HCEC 1CT (cell line): ENCODE measurements at places on chromosomes 11 and 22.
A peak's percentile ranks its signal among the peaks of the same experiment; 100 is the strongest.

- peak; percentile 85 for DNase-seq
Observed at GRCh38 chr22:37229012-37229804, 14.9 kb downstream of the RAC2 start.

GRCh38 chr11:61697078-61697502 is 16.9 kb downstream of the DAGLA start:
- no peak for DNase-seq

- DNase-seq = no peak
Observed at GRCh38 chr11:829176-829846, 1.6 kb downstream of the CRACR2B start.

DNA sequence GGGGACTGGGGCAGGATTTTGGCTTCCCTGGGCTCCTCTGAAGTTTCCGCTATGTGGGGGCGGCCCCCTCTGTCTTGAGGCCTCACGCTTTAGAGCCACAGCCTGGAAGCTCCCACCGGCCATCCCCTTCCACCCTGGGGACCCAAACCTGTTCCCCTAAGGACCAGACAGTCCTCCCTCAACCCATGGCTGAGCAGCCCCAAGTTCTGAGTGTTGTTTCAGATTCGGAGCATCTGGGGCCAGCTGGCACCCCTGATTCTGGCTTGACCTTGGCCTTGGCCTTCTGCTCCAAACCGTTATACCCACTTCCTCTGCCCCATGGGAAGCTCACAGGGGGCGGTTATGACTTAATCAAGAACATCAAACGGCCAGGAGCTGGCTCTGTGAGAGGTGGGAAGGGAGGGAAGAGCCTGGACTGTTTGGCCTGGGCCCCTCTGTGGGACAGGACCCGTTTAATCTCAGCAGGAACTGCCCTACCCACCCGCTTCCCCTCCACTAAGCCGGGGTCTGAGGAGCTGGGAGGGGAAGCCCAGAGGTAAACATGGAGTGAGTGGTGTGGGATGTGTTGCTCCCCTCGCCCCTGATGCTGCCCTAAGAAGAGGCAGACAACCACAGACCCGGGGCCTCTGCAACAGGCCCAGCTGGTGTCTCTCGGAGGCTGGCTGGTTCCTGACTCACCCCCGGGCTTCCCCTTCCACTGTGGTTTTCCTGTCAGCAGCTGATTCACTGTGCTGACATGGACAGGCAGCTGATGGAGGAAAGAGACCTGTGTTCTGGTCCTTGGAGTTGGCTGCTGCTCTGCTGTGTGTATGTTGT is 3.4 kb downstream of the CD82 start:
- DNase-seq = peak; percentile 94

GRCh38 chr11:70281156-70281609 is 10.7 kb downstream of the PPFIA1 start:
- peak; percentile 18 for DNase-seq

DNA sequence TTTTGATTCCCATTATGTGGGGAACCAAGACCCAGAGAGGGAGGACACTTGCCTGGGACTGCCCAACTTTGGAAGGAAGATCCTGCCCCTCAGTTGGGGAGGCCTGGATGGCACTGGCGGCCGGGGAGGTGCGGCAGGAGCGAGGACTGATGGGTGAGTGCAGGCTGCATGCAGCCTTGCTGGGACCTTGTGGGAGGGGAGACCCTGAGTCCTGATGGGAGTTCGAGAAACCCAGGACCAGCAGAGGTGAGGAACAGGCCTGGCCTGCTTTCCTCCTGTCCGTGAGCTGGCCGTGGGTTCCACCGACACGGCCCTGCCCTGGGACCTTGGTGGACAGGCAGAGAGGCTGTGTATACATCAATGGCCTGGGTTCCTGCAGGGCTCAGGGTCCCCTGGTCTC is 19.3 kb upstream of the SMIM38 start:
- DNase-seq = no peak

DNA sequence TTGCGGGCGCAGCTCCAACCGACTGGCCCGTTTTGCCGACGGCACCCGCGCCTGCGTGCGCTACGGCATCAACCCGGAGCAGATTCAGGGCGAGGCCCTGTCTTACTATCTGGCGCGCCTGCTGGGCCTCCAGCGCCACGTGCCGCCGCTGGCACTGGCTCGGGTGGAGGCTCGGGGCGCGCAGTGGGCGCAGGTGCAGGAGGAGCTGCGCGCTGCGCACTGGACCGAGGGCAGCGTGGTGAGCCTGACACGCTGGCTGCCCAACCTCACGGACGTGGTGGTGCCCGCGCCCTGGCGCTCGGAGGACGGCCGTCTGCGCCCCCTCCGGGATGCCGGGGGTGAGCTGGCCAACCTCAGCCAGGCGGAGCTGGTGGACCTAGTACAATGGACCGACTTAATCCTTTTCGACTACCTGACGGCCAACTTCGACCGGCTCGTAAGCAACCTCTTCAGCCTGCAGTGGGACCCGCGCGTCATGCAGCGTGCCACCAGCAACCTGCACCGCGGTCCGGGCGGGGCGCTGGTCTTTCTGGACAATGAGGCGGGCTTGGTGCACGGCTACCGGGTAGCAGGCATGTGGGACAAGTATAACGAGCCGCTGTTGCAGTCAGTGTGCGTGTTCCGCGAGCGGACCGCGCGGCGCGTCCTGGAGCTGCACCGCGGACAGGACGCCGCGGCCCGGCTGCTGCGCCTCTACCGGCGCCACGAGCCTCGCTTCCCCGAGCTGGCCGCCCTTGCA is 1.0 kb downstream of the FJX1 start:
- DNase-seq = peak; percentile 41

GRCh38 chr11:71305041-71305440 is 52.7 kb upstream of the SHANK2 start:
- DNase-seq = no peak

DNA sequence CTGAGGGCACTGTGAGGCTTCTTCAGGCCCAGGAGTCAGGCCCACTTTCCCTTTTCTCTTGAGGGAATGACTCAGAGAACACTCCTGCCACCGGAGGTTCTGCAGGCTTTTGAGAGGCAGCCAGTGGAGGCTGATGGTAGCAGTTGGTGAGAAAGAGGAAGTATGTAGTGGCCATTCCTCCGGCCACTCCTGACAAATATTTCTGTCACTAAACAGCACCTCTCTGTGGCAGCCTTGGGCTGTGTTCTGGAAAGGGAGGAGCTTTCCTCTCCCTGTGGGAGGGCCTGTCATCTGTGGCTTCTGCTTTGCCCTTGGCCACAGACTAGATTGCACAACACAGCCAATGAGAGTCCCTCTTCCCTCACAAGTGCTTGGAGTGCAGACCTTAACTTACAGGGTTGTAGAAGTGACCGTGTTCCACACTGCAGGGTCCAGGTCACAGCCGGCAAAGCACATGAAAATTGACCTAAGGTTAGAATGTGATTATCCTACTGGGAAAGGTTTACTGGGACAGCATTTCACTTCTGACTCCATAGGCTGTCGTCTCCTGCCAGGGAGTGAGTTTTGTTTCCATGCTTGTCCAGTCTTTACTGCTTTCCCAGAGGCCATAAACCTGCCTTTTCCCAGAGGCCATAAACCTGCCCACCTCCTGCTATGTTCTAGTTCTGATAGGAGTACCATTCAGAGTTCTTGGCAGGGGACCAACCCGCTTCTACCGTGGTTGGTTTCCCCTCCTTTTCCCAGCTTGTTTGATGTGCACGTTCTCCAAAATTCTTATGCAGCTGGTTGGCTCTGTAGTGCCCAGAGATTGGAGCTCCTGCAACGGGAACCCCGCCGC is 33.3 kb downstream of the MARK2 start:
- peak; percentile 91 for DNase-seq

DNA sequence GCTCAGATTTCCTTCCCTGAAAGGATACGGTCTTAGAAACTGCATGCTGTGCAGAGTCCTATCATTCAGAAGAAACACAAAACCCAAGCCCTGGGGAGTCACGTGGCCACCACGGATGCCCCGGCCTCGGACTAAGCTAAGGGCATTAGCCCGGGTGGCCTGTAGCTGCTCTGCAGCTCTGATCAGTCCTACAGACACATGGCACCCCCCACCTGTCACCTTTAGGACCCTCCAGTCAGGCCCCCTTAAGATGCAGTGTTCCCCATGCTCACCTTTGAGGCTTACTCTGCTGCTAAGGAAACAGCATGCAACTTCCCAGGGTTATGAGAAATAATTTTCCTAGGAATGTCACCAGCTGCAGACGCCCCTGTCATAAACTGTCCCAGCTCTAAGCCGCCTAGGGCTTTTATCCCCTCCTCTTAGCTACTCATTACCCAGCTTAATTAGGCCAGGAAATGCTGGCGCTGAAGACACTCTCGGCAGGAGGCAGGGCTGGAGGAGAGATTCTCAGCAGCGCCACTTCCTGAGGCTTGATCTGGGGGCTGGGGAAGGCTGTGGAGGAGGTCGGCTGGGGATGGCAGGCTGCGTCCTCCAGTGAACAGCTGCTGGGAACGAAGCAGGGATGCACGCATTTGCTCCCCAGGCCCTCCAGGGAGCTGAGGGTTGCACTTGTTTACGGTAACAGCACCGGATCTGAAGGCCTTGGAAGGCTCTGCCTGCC is 47.2 kb upstream of the ADA2 start:
- no peak for DNase-seq

GRCh38 chr22:29050457-29050856 is 11.2 kb downstream of the C22orf31 start:
- no peak for DNase-seq

- DNase-seq = peak; percentile 45
Observed at GRCh38 chr11:34840736-34841386, 75.3 kb downstream of the APIP start.

- no peak for DNase-seq
Observed at GRCh38 chr22:47610764-47611163, 848.3 kb downstream of the TBC1D22A start.

DNA sequence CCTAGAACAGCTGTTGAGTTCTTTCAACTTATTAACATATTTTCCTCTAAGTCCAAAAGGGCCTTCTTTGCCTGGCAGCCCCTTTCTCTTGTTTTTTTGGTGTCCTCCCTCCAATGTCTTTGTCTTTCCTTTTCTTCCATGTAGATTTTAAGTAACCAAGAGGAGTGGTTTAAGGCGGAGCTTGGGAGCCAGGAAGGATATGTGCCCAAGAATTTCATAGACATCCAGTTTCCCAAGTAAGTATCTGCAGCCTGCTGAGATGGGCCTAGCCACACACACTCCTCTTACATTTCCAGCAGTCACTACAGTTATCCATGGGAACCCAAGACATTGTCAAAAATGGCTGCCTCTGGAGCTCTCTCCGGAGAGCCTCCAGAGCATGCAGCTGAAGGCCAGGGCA is 4.5 kb upstream of the TMA7B start:
- peak; percentile 18 for DNase-seq

DNA sequence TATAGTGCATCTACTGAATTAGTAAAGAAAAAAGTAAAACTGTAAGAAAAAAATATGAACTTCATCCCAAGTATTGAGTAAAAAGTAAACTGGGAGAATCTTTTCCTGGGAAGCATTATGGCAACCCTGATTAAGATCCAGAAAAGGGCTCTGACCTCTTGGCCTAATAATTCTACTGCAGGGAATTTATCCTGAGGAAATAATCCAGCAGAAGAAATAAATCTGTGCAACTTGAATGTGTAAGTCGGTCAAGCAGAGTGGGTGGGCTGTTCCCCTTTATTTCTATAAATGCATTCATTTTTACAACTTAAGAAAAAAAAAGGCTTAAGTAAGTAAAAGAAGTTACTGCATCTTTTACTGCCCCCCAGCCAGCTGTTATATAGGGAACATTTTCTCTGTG is 111.2 kb upstream of the PARVA start:
- DNase-seq = no peak

GRCh38 chr11:100581318-100581717 is 105.8 kb upstream of the ARHGAP42 start:
- no peak for DNase-seq

GRCh38 chr22:22692707-22693530 is 48.5 kb downstream of the GGTLC2 start:
- peak; percentile 68 for DNase-seq

DNA sequence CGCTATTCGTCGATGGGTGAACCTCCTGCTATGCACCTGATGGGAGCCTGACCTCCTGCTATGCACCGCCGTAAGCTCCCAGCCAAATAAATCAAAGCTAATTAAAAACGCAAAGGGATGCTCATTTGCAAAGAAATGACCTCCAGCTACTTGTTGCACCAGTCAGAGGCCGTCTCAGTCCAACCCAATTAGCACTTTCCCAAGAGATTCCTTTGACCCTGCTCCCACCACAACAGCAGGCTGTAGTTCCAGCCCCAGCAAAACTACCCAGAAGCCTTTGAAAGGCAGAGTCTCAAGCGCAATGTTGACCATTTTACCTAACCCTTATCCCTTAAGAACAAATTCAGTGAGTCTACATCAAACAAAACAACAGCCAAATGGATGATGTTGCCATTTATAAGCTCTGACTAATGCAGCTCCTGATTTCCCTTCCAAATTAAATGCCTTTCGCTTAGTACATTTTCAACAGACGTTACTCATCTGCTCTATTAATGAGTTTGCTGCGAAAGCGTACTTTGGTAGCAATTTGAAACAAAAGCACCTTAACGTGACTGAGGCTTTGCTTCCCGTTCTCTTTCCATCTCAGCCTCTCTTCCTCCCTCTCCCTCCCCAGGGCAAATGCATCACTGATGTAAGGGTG is 17.2 kb upstream of the BSX start:
- no peak for DNase-seq

GRCh38 chr11:95849087-95849825 is 59.0 kb downstream of the CEP57 start:
- DNase-seq = peak; percentile 79

- no peak for DNase-seq
Observed at GRCh38 chr11:61041755-61042518, 60.4 kb upstream of the CD5 start.

DNA sequence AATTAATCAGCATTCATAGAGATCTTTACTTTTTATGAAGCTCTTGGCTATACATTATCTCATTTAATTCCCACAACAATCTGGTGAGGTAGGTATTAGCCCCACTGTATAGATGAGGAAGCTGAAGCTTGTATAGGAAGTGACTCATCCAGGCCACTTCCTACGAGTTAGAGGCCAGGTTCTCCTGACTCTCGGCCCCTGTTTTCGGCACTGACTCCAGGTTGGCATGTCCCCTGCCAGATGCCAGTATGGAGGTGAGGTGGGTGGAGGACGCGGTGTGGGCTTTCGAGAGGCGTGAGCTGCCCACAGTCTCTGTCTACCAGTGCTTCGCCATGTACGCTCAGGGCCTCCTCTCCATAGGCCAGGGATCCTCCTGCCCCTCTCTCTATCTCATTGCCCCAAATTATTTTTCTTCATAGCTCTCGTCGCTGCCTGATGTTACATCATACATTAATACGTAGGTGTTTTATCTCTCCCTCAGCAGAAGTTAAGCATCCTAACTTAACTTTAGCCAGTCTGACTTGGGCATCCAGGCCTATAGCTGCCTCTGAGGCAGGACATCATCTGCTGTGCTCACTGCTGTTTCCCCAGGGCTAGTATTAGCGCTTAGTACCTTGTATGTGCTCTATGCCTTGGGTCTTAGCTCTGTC is 9.0 kb downstream of the DGAT2 start:
- DNase-seq = no peak

GRCh38 chr22:39839917-39840510 is 53.5 kb downstream of the ENTHD1 start:
- no peak for DNase-seq

- DNase-seq = peak; percentile 24
Observed at GRCh38 chr11:12085371-12086251, 24.8 kb upstream of the MICAL2 start.

DNA sequence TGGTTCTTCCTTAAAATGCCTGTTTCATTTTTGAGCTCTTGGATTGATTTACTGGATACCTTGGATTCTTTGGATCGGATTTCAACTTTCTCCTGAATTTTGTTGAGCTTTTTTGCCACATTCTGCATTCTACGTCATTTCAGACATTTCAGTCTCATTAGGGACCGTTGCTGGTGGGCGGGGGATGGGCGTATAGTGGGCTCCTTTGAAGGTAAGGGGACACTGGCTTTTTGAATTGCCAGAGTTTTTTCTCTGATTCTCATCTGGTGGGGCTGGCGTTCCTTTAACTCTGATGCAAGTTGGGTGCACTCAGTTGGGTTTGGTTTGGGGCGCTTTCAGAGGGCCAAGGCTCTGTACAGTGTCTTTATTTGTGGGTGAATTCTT is 216.5 kb downstream of the DYNC2H1 start:
- no peak for DNase-seq
